Upper lobe of left lung (tissue), 6 donors: ENCODE measurements at places on chromosomes 11 and 22. TPM values are rescaled to one million over a fixed set of nuclear protein-coding genes. Genes with fewer than 3 reads are reported as not detected.
A peak's percentile ranks its signal among the peaks of the same experiment; 100 is the strongest.

DNA sequence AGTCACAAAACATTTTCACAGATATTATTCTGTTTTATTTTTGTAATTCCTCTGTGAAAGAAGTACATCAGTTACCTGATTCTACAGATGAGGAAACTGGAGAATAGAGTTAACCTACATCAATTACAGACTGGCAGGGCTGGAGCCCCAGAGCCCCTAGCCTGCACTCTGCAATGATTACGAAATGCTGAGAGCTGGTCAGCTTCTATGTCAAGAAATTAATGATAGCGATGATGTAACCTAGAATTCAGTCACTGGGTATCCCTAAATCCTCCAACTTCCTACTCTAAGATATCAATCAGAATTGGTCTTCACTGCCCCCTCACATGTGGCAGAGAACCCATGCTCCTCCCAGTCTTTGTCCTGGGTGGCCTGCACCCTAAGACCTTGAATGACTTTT, 273.5 kb upstream of the PLET1 start:
- DNase-seq, result no peak

GRCh38 chr11:117980280-117980679, 5.9 kb upstream of the IL10RA start:
- DNase-seq, result no peak

DNA sequence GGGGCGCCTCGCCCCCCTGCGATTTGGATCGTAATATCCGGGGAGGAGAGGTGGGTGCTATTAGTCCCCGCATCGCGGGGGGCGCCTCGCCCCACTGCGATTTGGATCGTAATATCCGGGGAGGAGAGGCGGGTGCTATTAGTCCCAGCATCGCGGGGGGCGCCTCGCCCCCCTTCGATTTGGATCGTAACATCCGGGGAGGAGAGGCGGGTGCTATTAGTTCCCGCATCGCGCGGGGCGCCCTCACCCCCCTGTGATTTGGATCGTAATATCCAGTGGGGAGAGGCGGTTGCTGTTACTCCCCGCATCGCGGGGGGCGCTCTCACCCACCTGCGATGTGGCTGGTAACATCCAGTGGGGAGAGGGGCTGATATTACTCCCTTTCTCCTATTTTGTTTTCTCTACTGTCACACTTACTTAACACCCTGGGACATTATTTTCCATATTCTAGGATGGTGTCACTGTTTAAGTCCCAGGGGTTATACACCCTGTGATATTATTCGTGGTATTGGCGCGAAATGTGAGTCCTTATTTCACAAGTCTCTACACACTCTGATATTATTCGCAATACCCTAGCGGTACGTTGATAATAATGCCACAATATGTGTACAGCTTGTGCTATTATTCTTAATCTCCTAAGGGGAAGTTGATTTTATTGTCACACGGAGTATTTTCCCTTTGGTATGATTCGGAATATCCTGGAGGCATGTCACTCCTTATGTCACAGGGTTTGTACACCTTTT, 57.8 kb upstream of the ALDH3B2 start:
- peak; percentile 85 for DNase-seq

Gene GDPD4
- total RNA-seq, result not detected

- DNase-seq, result no peak
Observed at GRCh38 chr11:92964471-92964870, 5.0 kb upstream of the MTNR1B start.

Gene ST3GAL4
- 30.4 TPM for total RNA-seq

GRCh38 chr22:23925020-23925606, 30.9 kb downstream of the MIF start:
- DNase-seq, result no peak

GRCh38 chr11:35146074-35146521, 7.1 kb downstream of the CD44 start:
- no peak for DNase-seq
